NCI-H187 (cell line): ENCODE measurements at places on chromosomes 13 and 19.

GRCh38 chr13:96075953-96076543 is 13.9 kb upstream of the HS6ST3 start:
- DNase-seq: no peak

GRCh38 chr13:50208826-50209335 is 193.6 kb downstream of the KCNRG start:
- DNase-seq: no peak

DNA sequence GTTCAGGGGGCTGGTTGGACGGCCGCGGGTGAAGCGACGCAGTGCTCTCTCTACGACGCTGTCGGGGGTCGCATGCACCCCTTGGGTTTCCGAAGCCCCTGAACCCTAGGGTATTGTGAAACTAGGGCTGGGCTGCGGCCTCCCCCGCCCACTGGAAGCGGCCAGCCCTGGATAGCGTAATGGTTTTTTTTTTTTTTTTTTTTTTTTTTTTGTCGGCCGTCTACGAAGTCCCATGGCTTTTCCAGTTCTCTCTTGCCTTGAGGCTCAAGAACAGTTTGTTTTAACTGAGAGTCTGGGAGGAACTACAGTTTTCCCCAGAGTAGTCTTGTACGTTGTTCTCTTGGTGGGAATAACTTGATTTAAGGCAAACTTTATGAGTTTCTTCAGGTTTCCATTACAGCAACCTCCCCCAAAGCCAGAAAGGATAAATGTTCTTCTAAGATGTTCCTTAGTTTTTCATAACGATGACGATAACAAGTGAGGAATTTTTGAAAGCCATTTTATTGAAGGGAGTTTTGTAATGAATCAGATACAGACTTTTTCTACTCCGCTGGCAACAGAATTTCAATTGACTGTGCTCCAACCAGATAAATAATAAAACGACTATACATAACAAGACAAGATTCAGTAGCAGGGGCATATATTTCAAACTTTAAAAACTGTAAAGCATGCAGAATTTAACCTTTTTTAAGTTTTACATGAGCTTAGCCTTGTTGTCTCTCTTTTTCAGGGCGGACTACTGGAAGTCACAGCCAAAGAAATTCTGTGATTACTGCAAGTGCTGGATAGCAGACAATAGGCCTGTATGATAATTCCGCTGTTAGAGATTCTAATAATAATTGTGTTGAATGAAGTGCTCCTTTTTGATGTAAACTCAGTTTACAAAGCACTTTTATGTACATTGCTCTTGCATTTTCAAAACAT is 867 bp downstream of the WBP4 start:
- DNase-seq: no peak

DNA sequence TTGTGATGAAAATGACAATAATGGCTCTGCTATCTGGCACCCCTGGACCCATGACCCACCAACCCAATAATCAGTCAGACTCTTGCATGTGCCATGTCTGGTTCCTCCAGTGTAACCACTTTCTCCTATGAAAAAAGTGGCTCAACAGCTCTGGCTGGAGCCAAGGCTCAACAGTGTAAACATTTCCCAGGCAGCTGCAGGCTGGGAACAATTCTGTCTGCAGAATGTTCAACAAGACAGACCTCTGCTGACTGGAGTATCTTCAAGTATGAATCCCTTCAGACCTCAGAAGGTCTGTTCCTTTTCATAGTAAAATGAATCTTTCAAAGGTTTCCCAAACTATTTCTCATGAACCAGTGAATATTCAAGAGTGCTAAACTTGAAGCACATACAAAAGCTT is 410.1 kb upstream of the HTR2A start:
- DNase-seq: no peak
